BJ (cell line): ENCODE measurements at places on chromosomes 3 and 15. TPM values are rescaled to one million over a fixed set of nuclear protein-coding genes. Genes with fewer than 3 reads are reported as not detected.

- no peak for DNase-seq
These were observed 395.2 kb downstream of the MECOM start for GRCh38 chr3:169268286-169268776.

- DNase-seq: no peak
These were observed 265.6 kb downstream of the CTNNB1 start for GRCh38 chr3:41464858-41465257.

- no peak for DNase-seq
These were observed 10.8 kb upstream of the VPS33B start for GRCh38 chr15:91032919-91033803.

- no peak for DNase-seq
These were observed 30.1 kb downstream of the GLCE start for GRCh38 chr15:69190504-69190903.

RETNLB gene
- polyA plus RNA-seq: not detected in 2 replicates

CTXND1 gene
- not detected in 2 replicates for polyA plus RNA-seq
